T1000 (cell line): ENCODE measurements at places on chromosomes 13 and 19.

- DNase-seq = peak; percentile 49
Measured at GRCh38 chr19:49097453-49098288, 12.4 kb downstream of the SNRNP70 start.

DNA sequence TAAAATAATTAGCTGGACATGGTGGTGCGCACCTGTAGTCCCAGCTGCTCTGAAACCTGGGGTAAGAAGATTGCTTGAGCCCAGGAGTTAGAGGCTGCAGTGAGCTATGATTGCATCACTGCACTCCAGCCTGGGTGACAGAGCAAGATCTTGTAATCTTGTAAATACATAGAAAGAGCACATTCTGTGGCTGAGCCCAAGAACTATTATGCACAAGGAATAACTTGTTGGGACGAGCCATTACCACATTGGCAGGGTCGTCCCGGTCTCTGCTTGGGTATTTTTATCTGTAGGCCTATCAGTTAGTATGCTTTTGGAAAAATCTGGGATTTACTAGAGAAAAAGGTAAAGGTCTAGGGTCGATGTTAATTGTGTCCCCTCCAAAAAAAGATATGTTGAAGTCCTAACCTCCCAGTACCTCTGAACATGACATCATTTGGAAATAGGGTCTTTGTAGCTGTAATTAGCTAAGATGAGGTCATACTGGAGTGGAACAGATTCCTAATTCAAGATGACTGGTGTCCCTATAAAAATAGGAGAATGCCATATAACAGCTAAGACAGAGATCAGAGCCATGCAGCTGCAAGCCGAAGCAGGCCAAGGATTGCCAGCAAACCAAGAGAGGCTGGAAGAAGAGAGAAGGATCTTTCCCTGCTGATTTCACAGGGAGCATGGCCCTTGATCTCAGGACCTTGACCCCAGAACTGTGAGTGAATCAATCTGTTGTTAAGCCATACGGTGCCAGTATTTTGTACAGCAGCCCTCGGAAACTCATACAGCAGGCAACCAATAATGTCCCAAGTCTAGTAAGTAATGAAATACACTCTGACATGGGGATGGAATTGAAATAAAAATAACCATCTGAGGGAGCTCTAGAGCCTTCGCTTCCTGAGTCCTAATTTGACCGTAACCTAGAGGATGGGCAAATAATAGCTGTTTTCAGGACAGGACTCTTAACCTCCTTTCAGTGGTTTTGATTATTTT is 77.0 kb downstream of the TM9SF2 start:
- no peak for DNase-seq

GRCh38 chr13:65606622-65607021 is 1623.5 kb downstream of the PCDH9 start:
- no peak for DNase-seq

DNA sequence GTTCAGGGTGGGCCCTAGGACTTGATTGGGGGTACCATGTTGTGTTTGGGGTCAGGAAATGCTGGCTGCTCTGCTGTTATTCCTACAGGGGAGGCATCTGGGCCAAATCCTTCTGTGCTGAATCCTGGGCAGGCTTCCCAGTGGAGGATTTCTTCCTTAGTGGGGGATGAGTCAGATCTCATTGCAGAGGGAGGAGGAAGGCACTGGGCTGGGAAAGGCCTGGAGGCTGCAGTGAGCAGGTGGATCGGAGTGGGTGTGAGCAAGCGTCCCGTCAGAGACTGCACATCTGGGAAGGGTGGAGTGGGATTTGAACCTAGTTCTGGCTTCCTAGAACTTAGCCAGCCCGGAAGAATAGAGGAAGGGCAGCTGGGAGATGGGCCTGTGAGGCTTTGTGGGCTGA is 11.5 kb downstream of the CCDC124 start:
- DNase-seq = no peak

DNA sequence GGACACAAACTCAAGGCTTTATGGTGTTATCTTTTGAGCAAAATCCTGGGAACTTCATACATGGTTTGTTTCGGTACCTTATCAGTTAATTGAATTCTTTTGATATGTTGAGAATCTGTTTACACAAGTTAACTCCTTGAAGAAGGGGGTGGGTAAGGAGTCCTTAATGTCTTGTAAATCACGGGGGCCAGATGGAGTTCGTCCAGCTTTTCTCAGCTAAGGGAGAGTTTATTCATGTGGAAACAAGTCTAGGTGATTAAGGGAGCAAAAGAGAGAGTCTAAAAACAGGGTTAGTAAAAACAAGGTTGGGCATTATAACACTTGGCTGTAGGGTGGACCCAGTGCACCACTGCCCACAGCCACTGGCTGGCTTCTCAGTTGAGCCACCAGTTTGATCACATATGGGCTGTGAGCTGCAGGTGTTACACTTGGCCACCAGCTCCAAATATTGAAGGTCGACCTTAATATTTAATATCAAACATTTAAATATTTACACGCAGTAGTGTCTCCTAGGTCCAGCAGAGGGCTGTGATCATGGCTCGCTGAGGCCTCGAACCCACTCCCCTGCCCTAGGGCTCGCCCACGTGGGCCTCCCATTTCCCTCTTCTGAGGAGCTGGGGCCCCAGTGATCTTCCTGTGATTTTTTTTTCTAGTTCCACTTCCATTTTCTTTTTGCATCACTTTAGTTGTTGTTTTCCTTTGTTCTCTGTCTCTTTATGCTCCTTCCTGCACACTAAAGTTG is 21.0 kb upstream of the ZNF43 start:
- DNase-seq = no peak

DNA sequence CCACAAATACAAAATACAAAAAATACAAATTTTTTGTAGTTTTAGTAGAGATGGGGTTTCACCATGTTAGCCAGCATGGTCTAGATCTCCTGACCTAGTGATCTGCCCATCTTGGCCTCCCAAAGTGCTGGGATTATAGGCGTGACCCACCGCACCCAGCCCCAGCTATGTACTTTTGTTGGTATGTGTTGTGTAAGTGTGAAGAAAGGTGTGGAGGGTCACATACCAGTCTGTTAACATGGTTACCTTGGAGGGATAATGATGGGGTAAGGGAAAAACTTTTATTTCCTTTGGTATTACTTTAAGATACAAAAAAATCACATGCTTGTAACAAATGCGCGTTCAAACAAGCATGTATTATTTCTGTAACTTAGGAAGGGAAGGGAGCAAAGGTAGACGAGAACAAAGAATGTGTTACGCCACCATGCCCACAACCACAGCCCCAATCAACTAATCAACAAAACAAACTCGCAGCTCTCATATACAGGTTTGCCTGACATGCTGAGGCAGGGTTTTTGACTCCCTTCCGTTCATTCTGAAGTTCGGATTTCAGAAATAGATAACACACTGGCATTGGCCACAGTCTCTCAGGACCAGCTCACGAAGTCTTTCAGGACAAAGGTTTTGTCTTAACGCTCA is 13.5 kb upstream of the VWA8 start:
- DNase-seq = no peak

GRCh38 chr13:33260168-33261098 is 25.1 kb downstream of the STARD13 start:
- no peak for DNase-seq

GRCh38 chr19:7494416-7495098 is 5.7 kb upstream of the PEX11G start:
- DNase-seq = no peak

GRCh38 chr13:108003626-108004025 is 211.7 kb downstream of the LIG4 start:
- DNase-seq = no peak

DNA sequence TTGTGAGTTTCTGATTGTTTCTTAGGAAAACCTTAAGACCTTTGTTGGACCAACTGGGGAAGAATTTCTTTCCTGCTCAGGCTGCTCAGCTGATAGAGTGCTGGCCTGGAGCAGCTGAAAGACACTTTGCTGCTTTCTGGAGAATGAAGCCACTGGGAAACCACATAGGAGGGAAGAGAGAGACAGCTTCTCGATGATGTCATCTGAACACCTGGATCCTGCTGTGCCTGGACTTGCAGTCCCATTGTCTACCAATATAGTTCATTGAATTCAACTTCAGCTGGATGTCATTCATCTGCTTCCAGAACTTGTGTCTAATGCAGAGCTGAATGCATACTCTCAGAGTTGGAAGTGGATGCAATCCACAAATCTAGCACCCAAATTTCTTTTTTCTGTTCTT is 34.3 kb upstream of the TSHZ3 start:
- DNase-seq = no peak

DNA sequence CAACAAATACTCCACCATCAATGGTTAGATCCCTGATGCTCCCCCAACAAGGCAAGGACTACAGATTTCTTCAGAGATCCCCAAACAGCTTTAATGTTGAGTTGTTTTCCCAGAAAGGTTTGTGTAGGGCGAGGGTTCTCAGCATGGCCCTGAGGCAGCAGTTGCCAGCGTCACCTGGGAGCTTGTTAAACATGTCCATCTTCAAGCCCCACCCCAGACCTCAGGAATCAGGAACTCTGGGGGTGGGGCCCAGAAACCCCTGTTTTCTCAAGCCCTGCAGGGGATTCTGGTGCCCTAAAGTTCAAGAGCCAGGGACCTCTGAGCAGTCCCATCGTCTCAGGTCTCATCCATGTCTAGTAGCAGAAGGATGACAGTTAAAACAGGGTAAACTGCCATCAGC is 9.6 kb downstream of the EFNB2 start:
- no peak for DNase-seq

DNA sequence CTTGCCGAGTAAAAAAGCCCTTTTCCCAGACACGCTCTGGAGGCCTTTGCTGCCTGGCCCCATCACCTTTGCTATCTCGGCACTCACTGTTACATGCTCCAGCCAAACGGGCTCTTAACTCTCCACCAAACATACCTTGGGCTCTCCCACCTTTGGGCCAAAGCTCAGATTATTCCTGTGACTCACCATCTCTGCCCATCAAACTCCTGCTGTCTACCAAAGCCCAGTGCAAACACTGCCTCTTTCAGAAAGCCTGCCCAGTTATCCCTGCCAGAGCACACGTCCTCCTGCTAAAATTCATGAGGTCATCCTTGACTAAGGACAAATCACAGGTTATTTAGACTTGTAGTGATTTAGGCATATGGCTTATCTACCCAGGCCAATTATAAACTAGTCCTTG is 48.1 kb upstream of the SERPINE3 start:
- no peak for DNase-seq

GRCh38 chr19:7856679-7857663 is 17.2 kb downstream of the PRR36 start:
- no peak for DNase-seq

- DNase-seq = no peak
Measured at GRCh38 chr19:55047951-55048350, 9.9 kb upstream of the GP6 start.

- DNase-seq = no peak
Measured at GRCh38 chr19:13212759-13213330, 62.6 kb downstream of the IER2 start.

DNA sequence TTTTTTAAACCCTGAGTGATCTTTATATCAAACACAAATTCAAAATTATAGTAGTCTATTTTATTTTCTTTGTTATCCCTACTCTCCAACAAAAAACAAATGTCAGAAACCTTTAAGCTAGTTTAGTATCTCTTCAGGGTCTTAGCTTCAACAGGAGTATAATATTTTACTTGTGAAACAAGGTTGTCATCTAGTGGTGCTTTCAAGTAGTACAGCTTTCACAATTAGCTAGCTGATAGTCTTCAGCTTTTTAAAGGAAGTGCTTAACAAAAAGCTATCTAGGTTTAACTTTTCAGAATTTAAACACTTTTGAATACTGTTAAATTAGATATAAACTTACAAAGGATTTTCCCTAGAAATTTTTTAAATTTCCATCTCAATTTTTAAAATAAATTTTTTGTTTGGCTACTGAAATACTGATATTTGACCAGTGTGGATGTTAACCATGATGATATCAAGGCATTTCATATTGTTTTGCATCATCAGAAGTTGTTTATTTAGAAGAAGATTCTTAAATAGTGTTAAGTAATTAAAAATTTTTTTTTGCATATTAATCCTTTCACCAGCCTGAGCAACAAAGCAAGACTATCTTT is 34.2 kb downstream of the TDRD3 start:
- DNase-seq = no peak

DNA sequence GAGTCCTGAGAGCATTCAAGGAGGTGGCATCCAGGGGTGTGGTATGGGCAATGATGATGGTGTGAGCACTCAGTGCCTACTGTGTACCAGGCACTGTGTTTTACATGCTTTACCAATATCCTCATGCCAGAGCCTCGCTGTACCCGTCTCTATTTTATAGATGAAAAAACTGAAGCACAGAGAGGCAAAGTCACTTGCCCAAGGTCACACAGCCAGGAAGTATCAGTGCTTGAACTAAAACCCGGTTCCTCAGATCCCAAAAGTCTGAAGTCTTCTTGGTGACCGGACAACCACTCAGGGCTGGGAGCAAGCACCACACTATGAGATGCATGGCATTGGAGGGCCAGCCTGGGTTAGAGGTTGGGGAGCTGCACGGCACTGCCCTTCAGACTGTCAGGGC is 84.1 kb downstream of the CHST8 start:
- DNase-seq = no peak

- no peak for DNase-seq
Measured at GRCh38 chr19:37593996-37594303, 642 bp downstream of the ZNF571 start.

GRCh38 chr13:26855071-26855470 is 94.5 kb upstream of the GPR12 start:
- no peak for DNase-seq

- DNase-seq = no peak
Measured at GRCh38 chr13:95301968-95302393, 730 bp upstream of the ABCC4 start.

DNA sequence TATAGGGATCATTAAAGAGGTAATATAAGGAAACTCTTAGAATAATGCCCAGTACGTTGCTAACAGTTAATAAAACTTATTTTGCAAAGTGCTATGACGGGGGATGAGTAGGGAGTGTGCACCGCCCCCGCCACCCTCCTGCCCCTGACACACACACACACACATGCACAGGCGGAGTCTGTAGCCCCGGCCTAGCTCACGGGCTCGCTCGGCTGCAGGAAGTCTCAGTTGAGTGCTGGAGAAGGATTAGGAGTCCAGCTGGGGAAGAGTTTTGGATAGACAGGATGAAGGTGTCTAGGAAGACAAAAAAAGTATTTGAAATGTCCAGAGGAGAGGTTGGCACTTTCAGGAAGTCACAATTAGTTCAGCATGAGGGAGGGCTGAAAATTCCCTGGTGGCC is 21.5 kb downstream of the GSX1 start:
- DNase-seq = no peak

- DNase-seq = no peak
Measured at GRCh38 chr13:81683521-81683920, 1342.6 kb upstream of the SPRY2 start.

GRCh38 chr19:1861599-1862031 is 1.8 kb downstream of the KLF16 start:
- no peak for DNase-seq

DNA sequence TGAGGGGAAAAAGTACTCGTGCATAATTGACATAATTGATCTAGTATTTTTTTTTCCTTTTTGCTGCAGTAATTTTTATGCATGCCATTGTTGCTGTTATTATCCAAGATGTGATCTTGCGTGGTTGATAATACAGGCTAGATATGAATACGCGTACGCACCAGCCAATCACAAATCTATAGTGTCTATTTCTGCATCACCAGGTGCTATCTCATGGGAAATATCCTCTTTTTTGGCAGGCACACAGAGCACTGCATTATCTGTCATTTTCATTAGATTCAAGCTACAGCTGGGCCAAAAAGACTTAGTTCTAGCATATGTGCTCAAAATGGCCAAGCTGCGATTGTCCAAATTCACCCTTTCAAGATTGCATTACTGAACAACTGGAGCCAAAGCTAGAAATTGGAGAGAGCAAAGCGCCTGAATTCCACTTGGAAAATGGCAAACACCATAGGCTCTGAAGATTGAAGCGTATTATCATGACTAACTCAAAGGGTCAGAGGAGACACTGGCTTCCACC is 181.1 kb downstream of the TSHZ3 start:
- no peak for DNase-seq

GRCh38 chr19:18430417-18431144 is 7.4 kb downstream of the ISYNA1 start:
- DNase-seq = no peak
